Foreskin keratinocyte (primary cell): ENCODE measurements at places on chromosomes 11 and 22. TPM values are rescaled to one million over a fixed set of nuclear protein-coding genes. Genes with fewer than 3 reads are reported as not detected.

DNA sequence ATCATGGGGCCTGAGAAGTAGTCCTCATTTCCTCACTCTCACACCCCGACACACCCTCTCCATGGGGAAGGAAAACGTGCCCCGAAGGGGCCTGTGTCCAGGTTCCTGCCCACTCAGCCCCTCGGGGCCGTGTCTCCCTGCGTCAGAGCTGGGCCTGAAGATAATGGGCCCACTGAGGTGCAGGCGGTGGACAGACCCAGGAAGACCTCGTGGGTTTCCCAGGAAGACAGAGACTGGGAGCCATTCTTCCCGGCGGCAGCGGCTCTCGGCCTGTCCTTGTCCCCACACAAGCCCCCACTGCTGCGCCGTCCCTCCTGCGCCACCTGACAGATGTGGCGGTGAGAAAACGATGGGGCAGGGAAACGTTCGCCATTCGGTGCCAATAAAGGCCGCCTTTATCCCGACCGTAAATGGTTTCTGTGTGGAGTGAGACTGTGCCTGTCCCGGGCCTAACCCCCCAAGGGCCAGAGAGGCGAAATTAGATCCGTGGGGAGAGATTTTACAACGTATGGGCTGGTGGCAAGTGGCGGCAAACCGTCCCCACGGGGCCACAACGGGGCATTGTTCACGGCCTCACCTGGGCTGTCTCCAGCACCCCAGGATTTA is 89.0 kb downstream of the CDKN1C start:
- no peak for DNase-seq

PGA4 gene
- not detected in 2 replicates for total RNA-seq

DNA sequence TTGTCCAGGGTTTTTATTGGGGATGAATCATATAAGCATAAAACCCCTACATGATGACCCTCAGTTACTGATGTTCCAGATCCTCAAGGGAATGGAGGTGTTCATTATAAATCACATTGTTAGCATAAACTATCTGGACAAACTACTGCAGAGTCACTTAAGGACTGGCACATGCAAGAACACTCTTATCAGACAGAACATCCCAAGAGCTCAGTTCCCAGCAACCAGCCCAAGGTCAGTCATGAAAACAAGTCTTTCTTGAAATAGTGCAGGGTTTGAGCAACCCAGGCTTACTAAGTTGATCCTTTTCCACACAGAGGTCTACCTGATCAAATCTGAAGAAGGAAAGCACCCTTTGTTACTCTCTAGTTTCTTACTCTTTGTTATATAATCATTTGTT is 13.5 kb upstream of the PTS start:
- DNase-seq, result no peak

GRCh38 chr11:88282747-88283515 is 54.6 kb downstream of the CTSC start:
- no peak for DNase-seq

KDM4E gene
- not detected in 2 replicates for total RNA-seq

DNA sequence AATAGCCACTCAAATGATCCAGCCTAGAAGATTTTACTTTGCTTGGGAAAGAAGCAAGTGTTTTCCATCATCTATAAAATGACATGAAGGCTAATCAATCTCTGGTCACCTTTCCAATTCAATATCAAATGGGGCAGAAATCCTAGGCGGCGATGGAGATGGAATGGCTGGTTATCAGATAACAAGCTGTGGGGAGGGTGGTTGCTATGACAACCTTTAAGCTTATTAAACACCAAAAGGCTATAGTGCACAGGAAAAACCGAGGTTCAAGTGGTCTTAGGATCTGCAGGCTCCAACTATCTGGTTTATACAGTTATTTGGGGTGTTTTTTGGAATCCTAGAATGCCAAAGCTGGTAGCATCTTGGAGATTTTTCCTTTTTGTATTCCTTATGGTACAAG is 13.9 kb upstream of the BSX start:
- DNase-seq, result no peak

GRCh38 chr11:12727563-12728211 is 53.5 kb downstream of the TEAD1 start:
- no peak for DNase-seq

- no peak for DNase-seq
Observed at GRCh38 chr22:27685515-27685914, 116.0 kb downstream of the MN1 start.

MCHR1 gene
- total RNA-seq, result 0.27 and 0.28 TPM in 2 replicates

DNA sequence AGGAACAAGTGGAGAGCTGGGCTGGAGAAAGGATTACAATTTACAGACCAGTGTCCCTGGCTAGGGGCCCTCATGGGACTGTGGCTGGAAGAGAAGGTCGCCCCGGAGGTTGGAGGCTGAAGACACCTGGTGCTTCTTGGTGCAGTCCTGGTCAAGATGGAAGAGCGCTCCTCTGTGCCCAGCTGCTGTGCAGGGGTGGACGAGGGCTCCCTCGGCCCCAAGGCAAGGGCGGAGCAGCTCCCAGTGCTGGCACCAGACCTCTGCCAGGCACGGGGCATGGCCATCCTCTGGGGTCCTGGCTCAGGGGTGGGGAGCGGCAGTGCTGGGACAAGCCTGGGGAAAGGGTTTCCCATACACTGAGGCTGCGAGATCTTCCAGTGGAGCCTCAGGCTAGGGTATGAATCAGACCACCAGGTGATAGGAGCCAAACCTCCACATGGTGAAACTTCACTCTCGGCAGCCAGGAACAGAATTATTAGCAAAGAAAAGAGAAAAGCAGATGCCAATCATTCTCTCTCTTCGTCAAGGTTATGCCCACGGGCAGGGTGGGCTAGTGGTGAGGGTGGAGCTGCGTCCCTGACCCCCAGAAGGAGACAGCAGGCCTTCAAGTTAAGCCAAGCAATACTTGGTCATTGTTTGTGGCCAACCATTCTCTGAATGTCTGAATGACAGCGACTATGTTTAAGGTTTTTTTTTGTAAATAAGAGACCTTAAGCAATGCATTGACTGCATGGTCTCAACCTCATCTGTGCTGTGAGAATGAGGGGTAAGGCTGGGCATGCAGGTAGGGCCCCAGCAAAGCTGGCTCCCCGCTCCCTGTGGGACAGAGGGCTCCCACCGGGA is 32.1 kb downstream of the PPM1F start:
- DNase-seq, result peak; percentile 28

RFPL3 gene
- not detected in 2 replicates for total RNA-seq

SPDYC gene
- not detected in 2 replicates for total RNA-seq

TYR gene
- total RNA-seq, result 0.04 and 0.20 TPM in 2 replicates

MED19 gene
- total RNA-seq, result 23.5 and 24.9 TPM in 2 replicates

GRCh38 chr22:34973926-34974325 is 92.0 kb upstream of the ISX start:
- no peak for DNase-seq

GRCh38 chr11:124514131-124514530 is 29.3 kb downstream of the OR8B12 start:
- DNase-seq, result no peak

RCOR2 gene
- total RNA-seq, result 1.5 and 1.8 TPM in 2 replicates

GRCh38 chr11:3213659-3214419 is 4.8 kb downstream of the MRGPRG start:
- DNase-seq, result no peak

- DNase-seq, result no peak
Observed at GRCh38 chr22:47919001-47919441, 1156.6 kb downstream of the TBC1D22A start.

PLEKHB1 gene
- total RNA-seq, result not detected in 2 replicates

PNPLA2 gene
- total RNA-seq, result 11.4 and 14.4 TPM in 2 replicates

GRCh38 chr11:95567685-95568084 is 221.9 kb downstream of the FAM76B start:
- DNase-seq, result no peak

SLC17A6 gene
- total RNA-seq, result not detected in 2 replicates

DNA sequence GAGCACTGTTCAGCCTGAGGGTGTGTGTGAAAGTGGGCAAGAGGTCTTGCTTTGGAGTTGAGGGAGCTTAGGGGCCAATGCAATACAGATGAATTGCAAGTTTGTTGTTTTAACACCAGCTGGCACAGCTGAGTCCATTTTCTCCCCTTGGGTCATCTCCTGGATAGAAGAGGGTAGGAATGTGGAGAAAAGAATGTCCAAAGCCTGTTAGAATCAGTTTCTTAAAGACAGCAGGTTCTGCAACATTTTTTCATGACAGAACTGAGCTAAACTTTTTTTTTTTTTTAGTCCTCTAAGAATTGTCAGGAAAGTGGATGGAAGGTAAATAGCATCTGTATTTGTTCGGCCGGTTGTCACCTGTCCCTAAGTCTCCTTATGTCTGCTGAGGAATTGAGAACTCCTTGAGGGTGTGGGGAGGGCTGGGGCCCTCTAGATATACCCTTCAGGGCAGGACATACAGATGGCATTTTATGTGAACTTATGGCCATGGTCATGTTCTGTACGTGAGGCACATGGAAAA is 211.1 kb upstream of the CADM1 start:
- DNase-seq, result no peak

GRCh38 chr11:64415286-64415685 is 56.3 kb downstream of the RPS6KA4 start:
- DNase-seq, result no peak

FAR1 gene
- 71.3 and 73.8 TPM in 2 replicates for total RNA-seq

MICAL2 gene
- total RNA-seq, result 185 and 192 TPM in 2 replicates

PATE4 gene
- not detected in 2 replicates for total RNA-seq

CBLIF gene
- not detected in 2 replicates for total RNA-seq

DNA sequence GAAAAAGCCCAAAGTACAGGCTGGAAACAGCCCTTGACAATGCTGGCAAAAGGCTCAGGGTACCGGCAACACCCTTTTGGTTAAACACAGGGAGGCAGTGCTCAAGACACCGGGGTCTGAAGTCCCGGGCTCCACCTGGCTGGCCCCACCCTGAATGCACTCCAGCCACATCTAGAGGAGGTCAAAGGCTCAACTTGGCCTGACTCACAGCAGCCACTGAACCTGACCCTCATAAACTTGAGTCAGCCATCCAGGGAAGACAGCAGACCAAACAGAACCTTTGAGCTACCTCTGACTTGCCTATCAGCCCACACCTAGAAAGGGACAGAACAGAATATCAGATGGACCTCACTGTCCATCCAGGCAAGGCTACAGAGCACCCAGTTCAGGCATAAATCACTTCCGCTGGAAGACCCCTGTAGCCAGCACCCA is 3.8 kb downstream of the CFL1 start:
- no peak for DNase-seq

DNA sequence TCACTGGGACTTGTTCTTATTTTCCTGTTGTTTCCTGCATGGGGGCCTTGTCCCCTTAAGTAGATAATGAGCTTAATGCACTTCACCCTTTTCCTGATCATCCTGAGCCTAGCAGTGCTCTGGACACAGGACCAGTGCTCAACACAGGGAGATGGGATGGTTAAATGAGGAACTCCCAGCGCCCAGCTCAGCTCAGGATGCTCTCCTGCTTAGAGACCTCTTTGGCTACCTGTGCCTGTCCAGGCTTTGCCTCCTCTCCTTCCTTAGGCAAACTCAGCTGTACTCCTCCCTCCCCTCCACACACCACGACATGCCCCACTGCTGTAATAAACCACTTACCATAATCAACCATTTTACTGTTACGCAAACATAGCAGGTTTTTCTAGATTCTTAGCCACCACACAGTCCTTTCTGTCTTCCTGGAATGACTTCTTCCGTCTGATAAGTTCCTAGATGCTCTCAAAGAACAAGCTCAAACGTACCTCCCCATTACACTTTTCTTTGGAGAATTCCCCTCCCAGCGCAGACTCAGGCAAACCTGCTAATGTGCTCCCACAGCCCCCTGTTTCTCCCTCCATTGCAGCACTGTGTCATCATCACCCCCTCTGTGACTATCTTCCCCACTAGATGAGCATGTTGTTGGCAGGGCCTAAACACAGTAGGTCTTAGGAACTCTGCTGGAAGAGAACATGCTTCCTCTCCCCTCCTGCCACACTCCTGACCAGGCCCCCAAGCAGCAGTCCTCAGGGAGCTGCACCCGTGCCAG is 113.6 kb downstream of the MICAL2 start:
- peak; percentile 38 for DNase-seq

NXPE4 gene
- not detected in 2 replicates for total RNA-seq

- DNase-seq, result no peak
Observed at GRCh38 chr11:134734141-134734845, 322.3 kb upstream of the B3GAT1 start.

GRCh38 chr11:23959462-23959861 is 537.4 kb upstream of the LUZP2 start:
- no peak for DNase-seq

DNA sequence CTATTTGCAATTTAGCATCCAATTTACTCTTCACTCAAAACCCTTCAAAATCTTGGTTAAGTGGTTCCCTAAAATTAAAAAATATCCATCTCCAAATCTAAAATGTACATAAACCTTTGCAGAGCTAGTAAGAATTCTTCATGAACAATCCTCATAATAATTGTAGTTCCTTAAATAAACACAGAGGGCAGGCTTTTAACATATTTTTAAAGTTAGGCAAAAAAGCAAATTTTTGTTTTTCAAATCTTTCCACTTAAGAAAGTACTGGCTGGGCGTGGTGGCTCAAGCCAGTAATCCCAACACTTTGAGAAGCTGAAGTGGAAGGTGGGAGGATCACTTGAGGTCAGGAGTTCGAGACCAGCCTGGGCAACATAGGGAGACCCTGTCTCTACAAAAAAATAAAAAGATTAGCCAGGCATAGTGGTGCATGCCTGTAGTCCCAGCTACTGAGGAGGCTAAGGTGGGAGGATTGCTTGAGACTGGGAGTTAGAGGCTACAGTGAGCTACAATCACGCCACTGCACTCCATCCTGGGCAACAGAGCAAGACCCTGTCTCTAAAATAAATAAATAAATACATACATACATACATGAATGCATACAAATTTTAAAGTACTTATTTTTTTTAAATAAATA is 25.1 kb upstream of the PLAAT3 start:
- no peak for DNase-seq

ZDHHC24 gene
- total RNA-seq, result 6.0 and 8.9 TPM in 2 replicates

- no peak for DNase-seq
Observed at GRCh38 chr11:105774899-105775298, 165.0 kb downstream of the GRIA4 start.

GRCh38 chr11:33452836-33453624 is 195.8 kb downstream of the HIPK3 start:
- peak; percentile 46 for DNase-seq

GRCh38 chr11:67608486-67608885 is 1.8 kb downstream of the NDUFV1 start:
- no peak for DNase-seq

TMEM191C gene
- 0.46 and 1.2 TPM in 2 replicates for total RNA-seq

APOBEC3F gene
- 4.6 and 4.8 TPM in 2 replicates for total RNA-seq

OR5B21 gene
- total RNA-seq, result not detected in 2 replicates

DNA sequence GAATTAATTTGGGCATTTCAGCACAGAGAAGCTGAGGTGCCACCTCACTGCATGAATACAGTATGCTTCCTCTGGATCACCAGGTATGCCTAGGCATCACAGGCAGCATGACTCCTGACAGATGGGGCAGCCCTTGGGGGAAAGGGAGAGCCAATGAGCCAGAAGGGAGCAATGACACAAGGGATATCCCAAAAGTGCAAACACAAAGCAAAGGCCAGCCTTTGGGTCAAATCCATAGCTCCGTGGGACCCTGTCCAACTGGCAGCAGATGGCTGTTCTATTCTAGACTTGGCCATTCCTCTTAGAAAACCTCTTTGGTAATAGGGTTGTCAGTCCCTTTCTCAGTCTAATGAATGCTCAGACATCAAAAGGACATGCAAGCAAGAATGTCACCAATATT is 73.3 kb downstream of the SERGEF start:
- no peak for DNase-seq

GRCh38 chr11:59802639-59803176 is 7.9 kb downstream of the MRPL16 start:
- DNase-seq, result peak; percentile 37
